ENCODE measurements at places on chromosomes 6 and 20.

GRCh38 chr6:125050663-125051318 lies 88.6 kb downstream of the RNF217 start:
- H3K27ac ChIP-seq, result no peak overlapping the region
- no peaks in the 10 kb centered on the region for H3K27me3 ChIP-seq
- no peaks in the 10 kb centered on the region for H3K36me3 ChIP-seq
- DNase-seq, result no peak
- no peak overlapping the region for H3K4me3 ChIP-seq

- H3K27ac ChIP-seq, result peak overlapping the region; percentile 93
- H3K4me3 ChIP-seq, result peak overlapping the region; percentile 97
- DNase-seq, result peak; percentile 44
- no peaks in the 10 kb centered on the region for H3K27me3 ChIP-seq
These were observed 1.0 kb downstream of the IGF2R start for GRCh38 chr6:159969921-159970320.

DNA sequence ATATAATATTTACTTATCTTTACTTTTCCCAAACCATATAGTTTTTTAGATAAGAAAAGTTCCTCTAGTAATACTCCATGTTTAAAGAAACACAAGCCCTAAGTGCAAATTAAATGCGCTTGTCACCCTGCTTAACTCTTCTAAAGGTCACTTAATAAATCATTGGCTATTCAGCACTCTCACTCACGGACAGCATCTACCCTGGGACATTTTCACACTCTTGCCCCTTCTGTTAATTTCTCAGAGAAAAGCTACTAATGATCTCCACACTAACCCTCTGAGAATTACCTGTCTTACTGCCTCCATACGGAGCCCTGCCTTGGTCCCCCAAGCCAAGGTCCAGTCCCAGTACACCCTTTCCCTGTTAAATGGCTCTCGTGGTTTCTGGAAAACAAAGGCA lies 102.2 kb downstream of the NRN1 start:
- DNase-seq, result no peak
- H3K4me1 ChIP-seq, result peaks cover 3% of the 10 kb centered on the region
- H3K27me3 ChIP-seq, result no peaks in the 10 kb centered on the region
- H3K4me3 ChIP-seq, result no peak overlapping the region
- H3K27ac ChIP-seq, result no peak overlapping the region

- peaks cover 2% of the 10 kb centered on the region for H3K27me3 ChIP-seq
- H3K4me3 ChIP-seq, result peak overlapping the region; percentile 98
- H3K4me1 ChIP-seq, result peaks cover 44% of the 10 kb centered on the region
- DNase-seq, result no peak
- peak overlapping the region; percentile 94 for H3K27ac ChIP-seq
These were observed 536 bp upstream of the MTFR2 start for GRCh38 chr6:136250686-136251008.

DNA sequence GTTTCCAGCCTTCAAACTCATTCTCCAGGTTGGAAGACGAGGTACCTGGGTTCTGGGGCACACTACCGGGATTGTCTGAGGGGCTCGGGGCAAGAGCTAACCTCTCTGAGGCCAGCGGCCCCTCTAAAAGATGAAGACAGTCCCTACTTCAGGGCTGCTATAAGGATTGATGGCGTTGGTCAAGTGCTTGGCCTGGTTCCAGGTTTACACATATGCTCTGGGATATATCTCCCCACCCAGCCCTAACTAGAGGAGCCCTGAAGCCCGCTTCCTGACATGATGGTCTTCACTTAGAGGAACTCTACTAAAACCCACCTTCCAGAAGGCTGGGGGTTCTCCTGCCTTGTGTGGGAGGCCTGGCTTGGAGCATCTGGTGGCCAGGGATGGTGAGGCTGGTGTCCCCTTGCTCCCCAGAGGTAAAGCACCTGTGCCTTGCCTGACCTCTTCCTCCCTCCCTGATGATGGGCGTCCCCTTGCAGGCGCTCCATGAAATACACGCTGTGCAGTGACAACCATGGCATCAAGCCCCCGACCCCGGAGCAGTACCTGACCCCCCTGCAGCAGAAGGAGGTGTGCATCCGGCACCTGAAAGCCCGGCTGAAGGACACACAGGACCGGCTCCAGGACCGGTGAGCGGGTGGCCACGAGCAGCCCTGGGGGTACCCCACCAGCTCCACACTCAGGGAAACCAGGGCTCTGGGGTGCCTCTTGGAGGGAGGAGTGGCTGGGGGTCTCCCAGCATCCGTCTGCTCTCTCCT lies 28.7 kb downstream of the SDCBP2 start:
- no peak for DNase-seq
- peaks cover 25% of the 10 kb centered on the region for H3K4me1 ChIP-seq
- H3K27me3 ChIP-seq, result no peaks in the 10 kb centered on the region
- H3K36me3 ChIP-seq, result no peaks in the 10 kb centered on the region

DNA sequence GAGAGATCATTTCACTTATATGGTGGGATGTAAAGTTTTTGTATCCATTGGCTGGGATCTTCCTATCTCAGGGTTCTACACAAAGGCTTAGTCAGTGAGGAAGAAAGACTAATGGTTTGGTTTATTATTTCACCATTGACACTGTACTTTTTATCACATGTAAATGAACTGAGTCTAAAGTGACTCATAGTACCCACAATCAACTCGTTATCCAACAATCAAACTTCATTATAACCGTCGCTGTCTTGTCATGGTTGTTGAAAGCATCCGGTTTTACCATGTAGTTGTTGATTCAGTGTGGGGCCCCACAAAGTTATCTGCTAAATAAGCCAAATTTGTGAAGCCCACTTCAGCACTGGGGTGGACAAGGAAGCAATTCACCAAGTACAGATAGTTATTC lies 55.8 kb upstream of the MTRF1L start:
- no peak for DNase-seq
- peaks cover 7% of the 10 kb centered on the region for H3K27me3 ChIP-seq
- no peak overlapping the region for H3K27ac ChIP-seq
- no peaks in the 10 kb centered on the region for H3K4me1 ChIP-seq
- no peak overlapping the region for H3K4me3 ChIP-seq

- peak overlapping the region; percentile 99 for H3K27ac ChIP-seq
- peaks cover 44% of the 10 kb centered on the region for H3K4me1 ChIP-seq
- no peaks in the 10 kb centered on the region for H3K27me3 ChIP-seq
- peak; percentile 56 for DNase-seq
- peaks cover 23% of the 10 kb centered on the region for H3K36me3 ChIP-seq
These were observed 993 bp downstream of the STX16 start for GRCh38 chr20:58651946-58652605.

- H3K27me3 ChIP-seq, result no peaks in the 10 kb centered on the region
- H3K36me3 ChIP-seq, result peaks cover 24% of the 10 kb centered on the region
- peak overlapping the region; percentile 92 for H3K27ac ChIP-seq
- no peak for DNase-seq
- peaks cover 94% of the 10 kb centered on the region for H3K4me1 ChIP-seq
These were observed 83.4 kb downstream of the JARID2 start for GRCh38 chr6:15329197-15329671.

DNA sequence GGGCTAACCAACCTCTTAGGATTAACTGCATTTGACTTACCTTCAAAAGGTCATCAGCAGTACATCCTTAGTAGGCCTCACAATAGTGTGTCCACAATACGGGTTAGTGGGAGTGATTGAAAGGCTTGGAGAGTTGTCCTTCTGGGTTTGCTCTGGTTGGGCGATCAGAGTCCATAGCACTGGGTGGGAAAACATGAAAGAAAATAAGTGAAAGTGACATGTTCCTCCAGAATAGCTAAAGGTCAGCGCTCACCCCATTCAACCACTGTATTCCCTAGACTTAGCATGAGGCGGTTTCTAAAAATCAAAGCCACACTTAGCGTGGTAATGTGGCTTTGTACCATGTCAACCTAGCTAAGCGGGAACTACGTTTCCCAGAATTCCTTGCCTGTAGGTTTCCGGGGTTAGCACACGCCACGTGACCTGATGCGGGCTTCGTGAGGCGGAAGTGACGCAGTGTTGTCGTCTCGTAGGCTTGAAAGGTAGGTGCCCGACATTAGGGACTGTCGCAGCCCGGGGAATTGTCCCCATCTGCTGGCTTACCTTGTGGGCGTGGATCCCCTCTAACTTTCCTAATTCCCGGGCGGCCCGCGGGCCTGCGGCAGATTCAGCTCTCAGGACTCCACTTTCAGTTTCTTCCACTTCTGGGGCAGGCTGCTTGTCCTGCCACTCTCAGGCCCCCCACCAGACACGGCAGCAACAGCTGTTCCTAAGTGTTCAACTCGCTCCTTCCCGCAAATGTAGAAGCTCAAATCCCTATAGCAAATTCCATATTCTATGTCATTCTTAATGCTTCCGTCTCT lies 19.8 kb upstream of the SCP2D1 start:
- peak overlapping the region; percentile 86 for H3K4me3 ChIP-seq
- peaks cover 8% of the 10 kb centered on the region for H3K27me3 ChIP-seq
- H3K36me3 ChIP-seq, result peaks cover 5% of the 10 kb centered on the region
- peak; percentile 81 for DNase-seq

DNA sequence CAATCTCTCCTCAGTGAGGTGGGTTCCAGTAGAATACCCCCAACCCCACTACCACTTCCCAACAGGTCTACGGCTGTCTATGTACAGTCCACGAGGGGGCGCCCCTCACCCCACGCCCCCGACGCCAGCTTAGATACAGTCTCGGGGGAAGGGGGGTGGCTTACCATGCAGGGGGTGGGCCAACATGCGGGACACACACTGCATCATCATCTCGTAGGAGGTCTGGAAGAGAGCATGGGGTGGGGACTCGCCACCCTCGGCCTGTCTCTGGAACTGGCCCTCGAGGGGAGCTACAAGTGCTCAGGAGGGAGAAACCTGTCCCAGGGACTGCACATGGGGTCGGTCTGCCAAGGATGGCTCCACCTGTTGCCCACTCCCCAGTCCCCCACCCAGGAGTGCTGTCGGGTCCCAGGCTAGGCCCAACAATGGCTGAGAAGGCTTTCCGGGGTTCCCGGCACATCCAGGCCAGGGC lies 8.5 kb downstream of the MTCH1 start:
- H3K27ac ChIP-seq, result no peak overlapping the region
- DNase-seq, result no peak
- no peaks in the 10 kb centered on the region for H3K27me3 ChIP-seq
- H3K36me3 ChIP-seq, result peaks cover 41% of the 10 kb centered on the region
- peaks cover 22% of the 10 kb centered on the region for H3K4me1 ChIP-seq
- no peak overlapping the region for H3K4me3 ChIP-seq

DNA sequence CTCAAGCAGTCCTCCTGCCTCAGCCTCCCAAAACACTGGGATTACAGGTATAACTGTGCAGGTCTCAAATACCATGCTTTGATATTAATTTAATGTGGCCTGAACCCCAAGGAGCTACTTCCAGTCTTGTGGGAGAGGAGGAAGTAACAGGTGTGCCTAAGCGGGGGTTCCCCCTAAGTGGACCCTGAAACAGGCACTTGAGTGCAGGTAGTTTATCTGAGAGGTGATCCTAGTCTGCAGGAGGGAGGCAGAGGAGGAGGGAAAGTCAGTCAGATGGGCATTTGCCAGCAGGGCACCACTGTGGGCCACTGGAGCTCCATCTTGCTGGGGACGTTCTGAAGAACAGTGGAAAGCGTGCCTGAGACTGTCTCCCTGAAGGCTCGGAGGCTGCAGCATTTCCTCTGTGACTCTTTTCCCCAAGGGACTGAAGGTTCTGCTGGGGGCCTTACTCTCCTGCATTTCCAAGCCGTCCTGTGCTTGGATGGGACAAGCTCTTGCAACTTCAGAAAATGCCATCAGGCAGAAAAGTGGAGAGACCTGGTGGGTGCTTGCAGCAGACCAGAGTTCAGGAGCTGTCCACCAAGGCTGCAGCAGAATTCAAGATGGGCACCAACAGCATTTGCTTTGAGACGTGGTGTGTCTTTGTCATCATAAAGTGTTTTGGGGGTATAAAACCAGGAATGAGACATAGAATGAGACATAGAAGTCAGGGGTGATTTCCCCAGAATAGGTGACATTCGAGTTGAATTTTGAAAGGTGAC lies 4.6 kb upstream of the DLGAP4 start:
- peaks cover 3% of the 10 kb centered on the region for H3K4me1 ChIP-seq
- no peaks in the 10 kb centered on the region for H3K36me3 ChIP-seq
- peaks cover 68% of the 10 kb centered on the region for H3K27me3 ChIP-seq
- no peak overlapping the region for H3K4me3 ChIP-seq

DNA sequence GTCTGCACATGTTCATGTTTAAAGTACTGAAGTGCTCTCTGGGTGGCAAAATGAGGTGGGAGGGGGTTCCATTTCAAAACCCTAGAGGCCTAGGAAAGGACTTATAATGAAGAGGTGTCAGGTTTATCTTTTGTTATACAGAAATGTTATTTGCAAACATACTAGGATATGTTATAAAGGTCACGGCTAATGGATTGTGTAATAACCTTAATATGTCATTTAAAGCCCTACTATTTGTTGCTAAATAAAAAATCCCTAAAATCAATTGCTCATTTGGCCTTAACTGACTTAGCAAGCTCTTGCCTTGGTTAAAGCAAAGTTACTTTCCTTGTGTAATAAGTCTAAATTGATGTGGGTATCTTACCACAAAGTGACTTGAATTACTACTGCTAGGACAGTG lies 8.8 kb downstream of the NKX2-4 start:
- no peak overlapping the region for H3K4me3 ChIP-seq
- H3K36me3 ChIP-seq, result peaks cover 54% of the 10 kb centered on the region
- H3K27ac ChIP-seq, result no peak overlapping the region
- H3K27me3 ChIP-seq, result peaks cover 25% of the 10 kb centered on the region
- peaks cover 18% of the 10 kb centered on the region for H3K4me1 ChIP-seq

DNA sequence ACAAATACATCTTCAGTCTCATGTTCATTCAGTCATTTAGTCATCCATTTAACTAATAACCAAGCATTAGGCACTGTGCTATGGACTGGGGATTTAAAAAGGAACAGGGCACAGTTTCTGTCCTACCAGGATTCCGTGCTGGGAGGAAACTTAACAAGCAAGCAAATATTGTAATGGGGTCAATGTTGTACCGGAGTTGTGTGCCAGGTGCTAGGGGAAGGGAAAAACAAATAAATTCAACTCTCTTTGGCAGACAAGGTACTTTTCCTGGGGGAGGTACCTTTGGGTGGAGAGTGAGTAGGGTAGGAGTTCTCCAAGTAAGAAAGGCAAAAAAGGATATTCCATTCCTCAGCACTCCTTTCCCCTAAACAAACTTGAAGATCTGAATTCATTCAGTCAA lies 90.3 kb downstream of the OLIG3 start:
- H3K4me3 ChIP-seq, result no peak overlapping the region
- no peak for DNase-seq
- no peak overlapping the region for H3K27ac ChIP-seq
- peaks cover 7% of the 10 kb centered on the region for H3K4me1 ChIP-seq
- no peaks in the 10 kb centered on the region for H3K36me3 ChIP-seq
- H3K27me3 ChIP-seq, result peaks cover 3% of the 10 kb centered on the region

DNA sequence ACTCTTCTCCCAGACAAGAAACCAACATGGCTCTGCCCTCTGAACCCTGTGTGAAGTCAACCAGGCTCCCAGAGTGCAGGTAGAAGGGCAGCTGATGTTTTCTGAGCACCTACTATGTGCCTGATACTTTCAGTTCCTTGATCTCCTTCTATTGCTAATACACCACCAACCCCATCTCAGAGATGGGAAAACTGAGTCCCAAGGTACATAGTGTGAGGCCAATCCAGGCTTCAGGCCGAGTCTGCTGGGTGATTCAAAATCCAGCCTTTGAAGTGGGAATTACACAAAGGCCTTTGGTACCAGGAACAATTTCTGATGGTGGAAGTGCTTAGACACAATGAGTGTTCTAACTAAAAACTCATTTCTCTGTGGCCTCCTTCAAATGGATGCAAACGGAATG lies 96.3 kb downstream of the NFATC2 start:
- H3K36me3 ChIP-seq, result peaks cover 40% of the 10 kb centered on the region
- no peaks in the 10 kb centered on the region for H3K27me3 ChIP-seq
- DNase-seq, result no peak
- no peak overlapping the region for H3K27ac ChIP-seq

- no peaks in the 10 kb centered on the region for H3K36me3 ChIP-seq
- H3K4me3 ChIP-seq, result no peak overlapping the region
- H3K4me1 ChIP-seq, result no peaks in the 10 kb centered on the region
- H3K27ac ChIP-seq, result no peak overlapping the region
- H3K27me3 ChIP-seq, result peaks cover 41% of the 10 kb centered on the region
These were observed 6.9 kb upstream of the RPS6KA2 start for GRCh38 chr6:166633732-166634535.
